GM06990 (cell line): ENCODE measurements at places on chromosomes 3 and 15.

DNA sequence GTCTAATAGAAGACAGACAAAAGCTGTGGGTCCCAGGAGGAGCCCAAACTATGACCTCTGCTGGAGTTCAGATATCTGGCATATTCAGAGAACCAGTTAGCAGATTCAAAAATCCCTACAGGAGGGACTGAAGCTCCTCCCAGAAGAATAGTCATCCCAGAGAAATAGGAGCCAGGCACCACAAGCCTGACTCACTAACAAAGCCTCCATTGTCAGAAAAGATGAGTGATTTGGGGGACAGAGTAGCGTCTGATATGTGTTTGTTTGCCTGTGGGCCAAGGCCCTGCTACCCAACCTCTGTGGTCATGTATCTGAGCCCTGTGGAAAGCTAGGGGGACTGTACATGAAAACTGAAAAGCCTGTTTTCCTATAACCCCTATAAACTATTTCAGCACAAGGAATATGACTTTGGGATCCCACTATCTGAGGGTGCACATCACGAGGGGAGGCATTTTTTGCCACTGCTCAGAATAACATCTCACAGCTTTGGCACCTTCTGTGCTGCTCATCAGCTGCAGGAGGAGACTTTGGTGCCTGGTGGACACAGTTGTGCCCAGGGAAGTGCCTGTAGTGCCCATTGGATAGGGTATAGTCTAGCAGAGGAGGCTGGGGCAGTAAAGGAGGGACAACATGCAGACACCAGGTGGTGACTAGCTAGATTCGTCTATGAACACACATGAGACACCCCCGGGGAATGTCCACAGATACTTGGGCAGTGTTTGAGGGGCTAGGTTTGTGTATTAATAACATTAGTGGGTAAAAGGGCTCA is 9.7 kb upstream of the LARP6 start:
- DNase-seq = no peak

DNA sequence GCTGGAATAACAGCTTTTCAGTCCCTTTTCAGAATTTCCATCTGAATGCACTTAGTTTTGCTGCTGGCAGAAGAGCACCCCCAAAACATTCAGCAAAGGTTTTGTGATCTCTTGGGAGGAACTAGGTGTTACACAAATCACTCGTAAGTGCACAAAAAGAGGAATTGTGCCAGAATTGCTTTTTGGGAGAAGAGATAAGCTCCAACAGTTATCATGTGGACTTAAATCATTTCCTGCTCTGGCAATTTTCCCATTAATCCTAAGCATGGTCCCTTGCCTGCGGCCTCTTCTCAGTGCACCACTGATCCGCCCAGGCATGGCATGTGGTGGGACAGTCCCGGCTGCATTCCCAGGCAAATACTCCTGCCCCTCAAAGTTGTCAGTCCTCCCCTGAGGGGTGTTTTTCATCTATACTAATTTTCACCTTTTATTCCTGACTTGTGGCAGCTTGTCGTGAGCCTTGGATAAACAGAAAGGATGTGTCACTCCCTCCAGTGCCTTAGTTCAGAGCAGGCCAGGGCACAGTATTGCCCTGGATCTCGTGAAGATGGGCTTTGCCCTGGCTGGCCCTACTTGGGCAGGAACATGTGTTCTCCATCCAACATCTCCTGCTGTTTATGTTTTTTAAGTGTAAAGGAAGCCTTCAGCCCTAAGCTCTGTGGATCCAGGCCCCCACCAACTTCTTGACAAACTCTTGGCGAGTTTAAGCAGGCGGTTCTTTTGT is 44.6 kb upstream of the VILL start:
- no peak for DNase-seq

- DNase-seq = no peak
Observed at GRCh38 chr15:31733424-31733823, 296.9 kb upstream of the CHRNA7 start.

- DNase-seq = no peak
Observed at GRCh38 chr15:95626501-95627361, 703.8 kb upstream of the NR2F2 start.

DNA sequence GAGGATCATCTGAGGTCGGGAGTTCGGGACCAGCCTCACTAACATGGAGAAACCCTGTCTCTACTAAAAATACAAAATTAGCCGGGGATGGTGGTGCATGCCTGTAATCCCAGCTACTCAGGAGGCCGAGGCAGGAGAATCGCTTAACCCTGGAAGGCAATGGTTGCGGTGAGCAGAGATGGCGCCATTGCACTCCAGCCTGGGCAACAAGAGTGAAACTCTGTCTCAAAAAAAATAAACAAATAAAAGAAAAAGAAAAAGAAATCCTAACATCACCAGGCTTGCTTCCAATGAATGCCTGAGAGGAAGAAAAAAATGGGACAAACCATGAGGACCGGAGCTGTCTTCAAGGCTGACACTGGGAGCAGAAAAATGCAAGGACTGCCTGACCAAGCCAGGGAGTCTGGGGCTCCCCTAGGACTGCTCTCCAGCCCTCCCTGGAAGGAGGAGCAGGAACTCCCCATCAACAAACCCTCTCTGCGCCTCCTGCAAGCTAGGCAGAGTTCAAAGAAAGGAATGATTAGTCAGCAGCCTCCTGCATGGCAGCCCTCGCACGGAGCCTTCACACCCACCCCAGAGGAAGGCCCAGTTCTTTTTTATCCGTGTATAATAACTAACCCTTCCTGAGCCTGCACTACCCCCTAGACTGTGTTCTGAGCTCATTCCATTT is 55.4 kb downstream of the NUP210 start:
- no peak for DNase-seq

GRCh38 chr3:129020691-129021090 is 19.6 kb downstream of the EFCC1 start:
- DNase-seq = no peak

DNA sequence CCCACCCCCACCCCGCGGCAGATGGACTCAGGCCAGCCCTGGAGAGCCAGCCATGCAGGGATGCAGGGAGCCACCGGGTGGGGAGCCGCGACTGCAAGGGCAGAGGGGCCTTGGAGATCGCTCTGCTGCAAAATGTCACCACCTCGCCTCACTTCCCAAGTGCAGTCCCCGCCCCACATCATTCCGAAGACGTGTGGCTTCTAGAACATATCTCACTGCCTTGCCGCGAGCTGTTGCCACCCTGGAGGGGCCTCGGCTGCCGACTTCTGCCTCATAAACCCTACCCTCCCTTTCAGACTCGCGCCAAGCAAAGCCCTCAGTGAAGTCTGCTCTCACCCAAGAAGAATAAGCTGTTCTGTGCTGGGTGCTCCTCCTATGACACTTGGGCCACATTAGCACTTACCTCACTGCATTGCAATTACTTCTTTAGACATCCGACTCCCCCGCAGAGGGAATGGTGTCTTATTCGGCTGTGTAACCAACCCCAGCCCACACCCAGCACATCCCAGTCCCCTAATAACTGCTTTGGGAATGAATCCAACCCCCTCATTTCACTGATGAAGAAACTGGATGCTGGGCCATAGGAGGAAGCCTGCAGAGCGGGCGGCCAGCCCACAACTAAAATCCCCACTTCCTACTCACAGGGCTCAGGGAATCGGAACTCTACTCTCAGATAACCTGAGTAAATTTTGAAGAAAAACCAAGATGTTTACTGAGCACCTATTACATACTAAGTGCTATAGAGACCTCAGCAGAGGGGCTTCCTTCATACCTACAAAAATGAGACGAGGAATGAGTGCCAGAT is 8.6 kb downstream of the TLE3 start:
- no peak for DNase-seq
